Activated naive CD4-positive, alpha-beta T cell treated with anti-CD3 and anti-CD28 coated beads, Interleukin-2, amount 50 U/mL, for 72 hours (primary cell): ENCODE measurements at places on chromosomes 12 and 14.

DNA sequence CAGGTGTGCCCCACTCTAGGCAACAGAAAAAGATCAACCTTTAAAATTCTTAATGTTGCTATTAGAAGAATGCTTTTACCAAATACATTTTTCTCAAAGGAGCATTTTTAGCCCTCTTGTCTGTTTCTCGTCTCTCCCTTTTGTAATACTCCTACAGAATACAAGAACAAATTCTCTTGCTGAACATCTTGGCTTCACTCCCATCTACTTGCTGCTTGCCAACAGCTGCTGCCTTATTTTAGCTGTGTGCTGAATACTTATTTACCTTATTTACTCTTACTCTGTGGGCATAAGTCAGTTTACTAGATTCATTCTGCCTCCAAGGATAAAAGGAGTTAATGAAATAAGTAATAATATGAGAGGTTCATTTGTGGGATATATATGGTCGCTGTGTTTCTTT lies 70.8 kb downstream of the POLR3B start:
- no peak for DNase-seq

DNA sequence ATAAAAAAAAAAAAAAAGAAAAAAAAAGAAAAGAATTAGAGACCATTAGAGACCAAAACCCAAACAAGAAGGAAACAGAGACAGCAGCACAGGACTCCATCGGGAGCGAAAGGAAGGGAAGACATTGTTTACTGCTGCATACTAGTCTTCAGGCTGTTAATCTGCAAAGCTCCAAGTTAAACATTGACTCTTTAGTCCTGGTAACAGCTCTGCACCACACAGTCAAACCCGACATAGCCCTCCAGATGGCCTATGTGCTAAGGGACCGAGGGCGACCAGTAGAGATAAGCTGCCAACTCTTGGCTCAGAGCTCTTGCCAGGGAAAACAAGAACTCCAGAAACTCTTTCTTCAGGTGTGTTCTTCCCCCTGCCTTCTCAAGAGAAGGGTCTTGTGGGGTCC lies 7.8 kb downstream of the P2RX4 start:
- DNase-seq = no peak

DNA sequence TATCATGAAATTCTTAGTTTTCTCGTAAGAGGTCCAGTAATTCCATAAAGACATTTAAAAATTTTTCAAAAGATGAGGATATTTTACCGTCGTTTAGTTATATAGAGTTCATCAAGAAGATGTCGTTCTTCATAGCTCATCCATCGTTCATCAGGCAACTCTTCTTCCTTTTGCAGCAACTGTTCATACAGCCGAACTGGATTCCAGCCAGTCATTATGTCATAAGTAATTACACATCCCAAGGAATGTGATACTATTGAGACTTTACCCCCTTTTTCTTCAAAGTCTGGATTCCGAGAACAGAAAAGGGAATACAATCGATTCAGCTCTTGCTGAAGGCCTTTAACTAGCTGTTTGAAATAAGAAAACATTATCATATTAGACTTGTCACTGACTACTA lies 90.3 kb downstream of the DDHD1 start:
- no peak for DNase-seq

DNA sequence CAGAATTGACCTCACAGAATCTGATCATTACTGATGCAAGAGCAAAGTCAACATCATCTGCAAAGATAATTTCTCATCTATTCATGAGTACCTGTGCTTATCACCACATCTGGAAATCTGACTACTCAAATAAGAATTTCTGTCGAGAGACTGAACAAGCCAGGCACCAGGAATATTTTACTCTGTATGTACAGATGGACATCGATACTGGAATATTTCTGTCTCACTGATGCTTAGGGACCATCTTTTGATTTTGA lies 105.2 kb downstream of the BICD1 start:
- DNase-seq = no peak

DNA sequence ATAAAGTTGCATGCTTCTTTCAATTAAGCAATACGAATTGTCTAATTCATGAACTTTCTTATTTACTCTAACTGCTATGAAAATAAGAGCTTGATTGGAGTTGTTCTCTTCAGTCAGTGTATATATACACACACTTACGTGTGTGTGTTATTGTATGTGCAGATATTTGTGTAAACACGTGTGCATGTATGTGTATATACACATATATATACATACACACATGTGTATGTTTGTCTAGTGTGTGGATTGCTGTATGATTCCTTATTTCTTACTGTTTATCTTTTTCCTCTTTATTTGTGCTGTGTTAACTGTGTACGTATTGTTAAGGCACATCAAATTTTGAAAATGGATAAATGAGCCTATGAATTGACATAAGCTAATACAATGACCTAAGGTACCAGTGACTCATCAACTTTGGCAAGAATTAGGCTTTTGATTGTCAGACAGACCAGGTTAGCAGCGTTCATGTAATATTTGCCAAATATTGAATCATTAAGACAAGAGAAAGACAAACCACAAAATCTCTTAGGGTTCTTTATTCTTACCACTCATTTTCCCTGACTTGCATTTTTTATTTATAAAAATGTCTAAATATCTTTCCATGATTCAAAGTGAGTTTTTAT lies 423.9 kb downstream of the SOX5 start:
- no peak for DNase-seq
